ENCODE measurements at places on chromosomes 12 and 14. TPM values are rescaled to one million over a fixed set of nuclear protein-coding genes. Genes with fewer than 3 reads are reported as not detected.

- DNase-seq, result no peak
Observed at GRCh38 chr14:104517867-104518266, 61.7 kb upstream of the C14orf180 start.

The KRT79 gene
- not detected for total RNA-seq

The LTB4R2 gene
- total RNA-seq, result 12.4 TPM

DNA sequence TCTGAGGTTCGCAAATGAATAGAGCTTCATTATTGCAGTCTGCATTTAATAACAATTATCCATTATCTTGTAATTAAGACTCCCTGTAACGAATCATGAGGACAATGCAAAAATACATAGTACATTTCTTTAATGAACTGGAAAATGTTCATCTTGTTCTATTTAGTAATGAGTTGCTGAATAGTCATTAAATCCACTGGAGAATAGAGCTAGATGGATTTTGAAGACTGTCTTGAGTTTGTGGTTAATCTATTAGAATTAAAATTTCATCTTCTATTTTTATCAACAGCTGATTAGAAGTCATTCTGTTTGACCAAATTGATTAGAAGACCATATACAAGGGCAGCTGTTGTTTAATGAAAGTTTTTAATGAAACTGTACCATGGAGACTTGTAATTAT is 107.2 kb downstream of the DERA start:
- DNase-seq, result no peak

DNA sequence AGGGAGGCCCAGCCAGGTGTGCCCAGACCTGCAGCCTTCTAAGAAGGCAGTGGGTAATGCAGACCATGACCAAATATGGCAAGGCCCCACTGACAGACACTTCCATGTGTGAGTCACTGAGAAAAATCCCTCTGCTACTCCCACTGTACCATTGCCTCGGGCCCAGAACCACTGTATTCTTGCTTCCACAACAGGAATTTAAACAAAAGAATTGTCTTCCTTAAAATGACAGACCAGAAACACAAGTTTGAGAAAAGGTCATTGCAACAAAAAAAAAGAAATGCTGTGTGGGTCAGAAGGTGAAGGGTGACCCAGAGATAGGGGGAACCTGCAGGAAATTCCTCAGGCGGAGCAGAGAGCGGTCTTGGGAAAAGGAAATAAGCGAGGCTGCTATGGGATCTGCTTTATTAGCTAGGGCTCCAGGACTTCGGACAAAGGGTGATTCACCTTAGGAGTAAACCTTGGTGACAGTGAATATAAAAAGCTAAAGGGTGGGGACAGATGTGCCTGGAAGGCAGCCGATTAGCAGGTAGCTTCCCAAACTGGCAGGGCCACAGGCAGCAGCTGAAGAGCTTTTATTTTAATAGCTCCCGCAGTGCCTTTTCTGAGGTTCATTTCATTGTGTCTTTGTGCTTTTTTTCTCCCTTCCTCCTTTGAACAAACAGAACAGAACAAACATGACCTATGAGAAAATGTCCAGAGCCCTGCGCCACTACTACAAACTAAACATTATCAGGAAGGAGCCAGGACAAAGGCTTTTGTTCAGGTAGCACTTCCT is 185.3 kb upstream of the BCL2L14 start:
- no peak for DNase-seq

The KRT71 gene
- not detected for total RNA-seq

The CLIP1 gene
- total RNA-seq, result 80.2 TPM

DNA sequence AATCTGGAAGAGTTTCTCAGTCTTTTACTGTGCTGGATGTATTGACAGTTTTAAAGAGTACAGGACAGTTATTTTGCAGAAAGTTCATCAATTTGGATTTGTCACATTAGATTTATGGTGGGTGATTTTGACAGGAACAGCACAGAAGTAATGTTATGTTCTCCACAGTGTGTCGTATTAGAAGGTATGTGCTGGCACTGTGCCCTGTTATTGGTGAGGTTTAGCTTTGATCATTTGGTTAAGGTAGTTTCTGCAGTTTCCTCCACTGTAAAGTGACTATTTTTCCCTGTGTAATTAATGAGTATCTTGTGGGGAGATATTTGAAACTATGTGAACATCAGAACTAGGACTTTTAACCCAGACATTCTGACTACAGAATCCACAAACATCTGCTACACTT is 308.5 kb upstream of the TBX3 start:
- DNase-seq, result no peak

GRCh38 chr12:100267603-100268281 is 765 bp downstream of the SCYL2 start:
- DNase-seq, result no peak

DNA sequence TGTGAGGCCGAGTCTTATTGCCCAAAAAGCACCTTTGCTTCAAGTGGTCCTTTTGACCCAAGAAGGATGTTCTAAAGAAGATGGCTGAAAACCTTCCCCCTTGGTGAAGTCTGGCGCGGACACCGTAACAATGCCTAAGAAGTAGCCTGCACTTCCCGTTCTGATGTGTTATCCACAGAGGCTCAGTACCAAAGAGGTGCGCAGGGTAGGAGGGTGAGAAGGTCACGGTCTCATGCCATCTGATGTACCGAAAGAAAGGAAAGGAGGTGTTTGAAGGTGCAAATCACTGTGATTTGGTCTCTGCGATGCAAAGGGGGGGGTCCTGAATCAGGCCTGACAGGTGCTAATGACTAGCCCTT is 9.9 kb downstream of the PEBP1 start:
- no peak for DNase-seq

- DNase-seq, result no peak
Observed at GRCh38 chr12:7017870-7018349, 366 bp downstream of the LPCAT3 start.

The GARIN6 gene
- total RNA-seq, result not detected

The PKP2 gene
- 3.5 TPM for total RNA-seq

- no peak for DNase-seq
Observed at GRCh38 chr12:60114169-60114568, 518.3 kb downstream of the SLC16A7 start.

DNA sequence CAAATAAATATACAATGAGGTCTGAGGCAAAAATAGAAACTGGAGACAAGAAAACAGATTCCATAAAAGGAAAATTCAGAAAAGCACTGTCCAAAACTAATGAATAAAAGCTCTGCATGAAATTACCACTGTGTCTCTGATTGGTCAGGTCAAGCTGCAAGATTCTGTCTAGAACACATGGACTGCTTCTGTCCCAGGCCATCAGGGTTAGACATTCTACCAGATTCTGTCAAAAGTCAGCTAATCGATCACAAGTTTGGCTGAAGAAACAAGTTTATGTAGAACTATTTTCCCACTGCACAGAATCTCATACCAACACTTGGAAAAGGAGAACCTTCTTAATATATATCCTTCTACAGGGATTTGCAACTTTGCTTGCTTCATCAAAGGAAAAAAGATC is 223.0 kb downstream of the ITPR2 start:
- DNase-seq, result no peak

The HCAR1 gene
- total RNA-seq, result 1.5 TPM

DNA sequence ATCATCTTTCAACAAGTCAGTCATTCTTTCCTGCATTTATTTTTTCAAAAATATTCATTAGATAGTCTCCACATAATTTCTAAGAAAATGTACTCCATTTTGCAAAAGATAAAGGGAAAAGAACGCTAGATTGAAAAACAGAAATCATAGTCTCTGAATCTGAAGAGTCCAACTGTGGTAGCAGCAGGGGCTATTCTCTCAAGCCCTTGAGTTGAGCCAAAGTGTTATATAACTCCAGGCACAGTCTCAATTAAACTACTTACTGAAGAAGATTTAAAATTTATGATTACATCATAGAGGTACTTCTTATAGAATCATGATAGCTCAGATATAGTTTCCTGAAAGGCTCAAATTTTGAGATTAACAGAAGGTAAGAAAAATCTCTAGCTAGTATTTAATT is 5.8 kb downstream of the LDHB start:
- DNase-seq, result no peak

The TAS2R43 gene
- total RNA-seq, result 11.9 TPM

- no peak for DNase-seq
Observed at GRCh38 chr12:82852529-82852928, 165.8 kb downstream of the TMTC2 start.

The MMP17 gene
- 2.1 TPM for total RNA-seq

DNA sequence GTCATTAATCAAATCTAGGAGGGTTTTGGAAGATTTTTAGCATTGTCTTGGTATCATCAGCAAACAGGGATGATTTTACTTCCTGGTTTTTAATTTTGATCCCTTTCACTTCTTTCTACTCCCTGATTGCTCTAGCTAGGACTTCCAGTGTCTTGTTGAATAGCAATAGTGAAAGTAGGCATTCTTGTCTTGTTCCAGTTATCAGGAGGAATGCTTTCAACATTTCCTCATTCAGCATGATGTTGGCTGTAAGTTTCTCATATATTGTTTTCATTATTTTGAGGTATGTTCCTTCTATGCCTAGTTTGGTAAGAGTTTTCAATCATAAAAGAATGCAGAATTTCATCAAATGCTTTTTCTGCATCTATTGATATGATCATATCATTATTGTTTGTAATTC is 244.2 kb upstream of the CLEC14A start:
- no peak for DNase-seq

The BCL2L14 gene
- total RNA-seq, result 2.2 TPM

DNA sequence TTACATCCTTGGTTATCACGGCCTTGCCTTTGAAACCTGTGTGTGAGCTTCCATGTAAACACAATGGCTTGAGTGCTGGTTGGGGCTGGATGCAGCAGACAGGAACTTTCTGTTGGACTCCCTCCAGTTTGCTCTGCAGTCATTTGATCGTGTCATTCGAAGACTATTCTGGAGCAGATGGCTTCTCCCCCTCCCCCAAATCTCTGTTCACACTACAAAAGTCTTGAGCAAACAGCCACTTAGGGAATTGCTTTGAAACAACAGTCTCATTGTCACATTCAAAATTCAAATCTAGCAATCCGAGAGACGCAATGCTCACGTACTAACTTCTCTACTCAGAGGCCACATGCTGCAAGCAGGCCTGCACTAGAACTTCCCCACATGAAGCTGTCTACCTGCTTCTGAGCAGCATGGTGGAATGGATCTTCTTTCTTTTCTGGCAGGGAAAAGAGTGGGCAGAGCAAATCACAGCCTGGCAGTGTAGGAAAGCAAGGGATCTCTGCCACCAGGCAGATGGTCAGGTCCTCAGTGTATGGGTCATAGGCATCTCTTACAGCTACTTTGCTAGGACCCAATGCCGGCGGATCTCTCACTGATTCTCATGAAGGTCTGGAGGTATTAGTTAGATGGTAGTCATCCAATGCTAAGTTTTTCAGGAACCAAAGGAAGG is 214.2 kb downstream of the PPM1H start:
- DNase-seq, result no peak

DNA sequence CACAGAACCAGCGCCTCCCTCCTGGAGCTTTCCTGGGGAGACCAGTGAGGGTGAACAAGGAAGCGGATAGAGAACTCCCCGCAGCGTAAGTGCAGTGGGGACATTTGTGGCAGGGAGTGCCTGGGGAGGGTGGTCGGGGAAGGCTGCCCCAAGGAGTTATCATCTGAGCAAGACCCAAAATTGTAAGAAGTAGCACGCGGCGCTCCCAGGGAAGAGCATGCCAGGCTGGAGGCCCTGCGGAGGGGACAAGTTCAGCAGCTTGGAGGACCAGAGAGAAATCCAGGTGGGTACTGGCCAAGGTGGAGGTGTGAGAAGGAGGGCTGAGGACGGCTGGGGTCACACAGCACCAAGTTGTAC is 46.2 kb upstream of the RIMBP2 start:
- no peak for DNase-seq

The NXPH4 gene
- not detected for total RNA-seq

Data from spleen (tissue), 13 donors.